ENCODE measurements at places on chromosomes 13 and 19.

DNA sequence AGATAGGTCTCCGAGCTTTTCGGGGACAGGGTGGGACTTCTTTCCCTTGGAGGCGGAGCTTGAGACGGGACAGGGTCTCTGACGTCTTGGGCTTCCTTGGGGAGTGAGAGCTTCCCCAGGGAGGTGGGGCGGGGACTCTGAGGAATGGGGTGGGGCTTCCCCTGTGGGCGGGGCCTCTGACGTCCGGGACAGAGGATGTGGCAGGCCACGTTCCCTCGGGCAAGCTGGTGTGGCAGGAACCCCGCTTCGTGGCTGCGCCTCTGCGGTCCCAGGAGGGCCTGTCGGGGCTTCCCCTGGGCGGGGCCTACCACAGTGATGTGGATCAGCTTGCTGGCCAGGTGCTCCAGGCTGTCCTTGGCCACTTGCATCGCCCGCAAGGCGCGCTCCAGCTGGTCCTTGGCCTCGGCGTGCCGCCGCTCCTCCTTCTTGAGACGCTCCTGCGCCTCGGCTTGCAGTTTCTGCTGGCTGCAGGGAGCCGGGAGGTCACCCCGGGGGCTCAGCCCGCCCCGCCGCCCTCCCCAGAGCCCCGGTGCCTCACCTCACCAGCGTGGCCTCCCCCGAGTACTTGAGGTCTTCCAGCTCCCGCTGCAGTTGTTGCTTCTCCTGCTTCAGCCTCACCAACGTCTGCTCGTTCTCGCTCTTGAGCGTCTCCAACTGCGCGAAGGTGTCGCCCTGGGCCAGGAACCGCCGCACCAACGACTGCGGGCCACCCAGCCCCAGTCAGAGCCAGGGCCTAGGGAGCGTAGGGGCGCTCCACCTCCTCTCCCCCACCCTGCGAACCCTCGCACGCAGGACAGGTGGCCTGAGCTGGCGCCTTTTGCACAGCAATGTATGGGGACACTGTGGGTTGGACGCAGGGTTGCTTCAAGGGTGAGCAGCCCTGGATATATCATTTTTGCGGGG is 3.3 kb upstream of the RGL3 start:
- peak; percentile 35 for DNase-seq

- peak; percentile 42 for DNase-seq
These were observed at the start of gene SLC8A2 for GRCh38 chr19:47471733-47472457. Gene SLC8A2, minus strand, starts transcription at chr19:47471893. Its CDS starts 5,490 bp downstream, at chr19:47466403.

- no peak for DNase-seq
These were observed 6.9 kb downstream of the NPHS1 start for GRCh38 chr19:35845215-35846037.

- peak; percentile 9 for DNase-seq
These were observed 294.8 kb downstream of the TSHZ3 start for GRCh38 chr19:31054430-31054829.

- DNase-seq, result no peak
These were observed 217.5 kb downstream of the ABCC4 start for GRCh38 chr13:95083758-95084157.

DNA sequence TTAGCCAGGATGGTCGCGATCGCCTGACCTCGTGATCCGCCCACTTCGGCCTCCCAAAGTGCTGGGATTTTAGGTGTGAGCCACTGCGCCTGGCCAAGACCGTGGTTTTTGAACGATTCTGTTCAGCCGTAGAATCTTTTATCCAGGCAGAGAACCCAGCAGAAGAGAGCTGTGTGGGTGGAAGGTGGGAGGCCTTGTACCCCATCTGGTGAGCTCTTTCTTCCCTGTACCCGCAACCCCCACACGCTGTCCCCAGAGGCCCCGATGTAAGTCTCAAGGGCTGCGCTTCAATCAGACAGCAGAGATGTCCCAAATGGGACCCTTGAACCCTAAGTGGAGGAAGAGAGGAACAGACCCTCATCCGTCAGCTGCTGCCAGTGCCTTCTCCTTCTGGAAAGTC is 3.7 kb downstream of the SLC25A23 start:
- no peak for DNase-seq

DNA sequence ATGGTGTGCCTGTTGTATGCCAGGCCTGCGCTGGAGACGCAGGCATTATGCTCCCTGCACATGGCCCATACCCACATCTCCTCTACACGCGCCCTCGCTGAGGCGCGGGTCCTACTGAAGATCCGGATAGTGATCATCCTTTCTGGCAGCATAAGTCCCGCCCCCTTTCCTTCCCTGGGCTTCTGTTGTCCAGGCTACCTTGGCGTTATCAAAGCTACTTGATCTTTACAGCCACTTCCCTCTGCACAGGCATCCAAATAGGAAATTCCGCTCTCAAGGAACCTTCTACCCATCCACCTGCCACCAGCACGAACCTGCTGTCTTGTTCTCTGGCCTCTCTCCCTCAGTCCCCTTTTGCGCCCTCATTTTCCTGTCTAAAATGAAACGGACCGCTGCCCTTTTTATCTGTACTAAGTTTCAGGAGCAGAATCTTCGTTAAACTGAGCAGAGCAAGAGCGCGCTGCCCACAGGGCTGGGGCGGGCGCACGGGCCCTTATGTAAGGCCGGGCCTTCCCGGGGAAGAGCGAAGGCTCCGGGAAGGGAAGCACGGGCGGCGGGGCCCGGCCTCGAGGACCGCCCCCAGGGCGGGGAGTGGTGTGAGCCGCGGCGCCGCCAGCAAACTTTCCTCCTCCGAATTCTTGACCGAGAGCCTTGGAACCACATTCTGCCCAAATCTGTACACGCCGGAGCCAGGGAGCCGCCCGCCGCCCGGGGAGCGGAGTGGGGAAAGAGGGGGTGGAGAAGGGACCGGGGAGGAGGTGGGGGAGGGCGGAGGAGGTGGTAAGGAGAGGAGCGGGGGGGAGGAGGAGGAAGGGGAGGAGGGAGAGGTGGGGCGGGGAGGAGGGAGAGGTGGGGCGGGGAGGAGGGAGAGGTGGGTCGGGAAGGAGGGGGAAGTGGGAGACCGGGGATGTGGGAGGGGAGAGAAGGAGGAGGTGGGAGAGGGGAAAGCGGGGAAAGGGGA is 920 bp upstream of the UBE2L5 start:
- no peak for DNase-seq

- no peak for DNase-seq
These were observed 66.6 kb upstream of the C1QTNF9B start for GRCh38 chr13:23963947-23964346.

DNA sequence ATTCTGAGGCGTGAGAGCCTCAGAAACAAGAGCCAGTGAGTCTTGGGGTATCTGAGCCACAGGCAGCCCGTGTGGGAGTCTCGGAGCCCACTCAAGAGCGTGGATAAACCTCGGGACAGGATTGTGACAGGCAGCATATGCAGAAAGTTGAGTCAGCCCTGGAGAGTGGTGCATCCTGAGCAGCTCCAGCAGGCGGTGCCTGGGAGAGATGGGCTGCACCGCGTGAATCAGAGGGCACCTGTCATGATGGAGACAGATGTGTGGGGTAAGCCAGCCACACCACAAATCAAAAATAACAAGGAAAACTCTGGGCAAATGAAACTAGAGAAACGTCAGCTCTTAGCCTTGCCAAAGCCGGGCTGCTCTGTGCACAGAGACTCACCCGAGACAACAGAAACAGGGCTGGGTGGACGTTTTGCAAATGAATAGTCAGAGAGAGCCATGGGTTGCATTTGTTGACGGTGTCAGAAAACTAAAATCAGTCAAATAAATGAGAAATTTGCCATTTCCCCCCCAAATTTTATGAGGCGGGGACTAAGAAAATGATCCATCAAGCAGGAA is 30.0 kb upstream of the POP4 start:
- no peak for DNase-seq

DNA sequence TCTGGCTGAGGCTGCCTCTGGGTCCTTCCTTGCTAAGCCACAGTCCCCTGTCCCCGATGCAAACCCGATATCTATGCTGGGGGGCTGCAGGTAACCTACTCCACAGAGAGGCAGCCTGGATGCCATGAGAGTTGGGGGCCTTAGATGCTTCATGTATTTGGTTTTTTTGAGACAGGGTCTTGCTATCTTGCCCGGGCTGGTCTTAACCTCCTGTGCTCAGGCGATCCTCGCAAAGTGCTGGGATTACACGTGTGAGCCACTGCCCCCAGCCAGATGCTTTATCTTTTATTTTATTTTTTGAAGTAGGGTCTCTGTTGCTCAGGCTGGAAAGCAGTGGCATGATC is 1.5 kb downstream of the ATCAY start:
- DNase-seq, result no peak

- no peak for DNase-seq
These were observed 567.7 kb downstream of the GPC6 start for GRCh38 chr13:93794197-93794885.

- no peak for DNase-seq
These were observed 376.7 kb downstream of the LIG4 start for GRCh38 chr13:107838588-107839161.

DNA sequence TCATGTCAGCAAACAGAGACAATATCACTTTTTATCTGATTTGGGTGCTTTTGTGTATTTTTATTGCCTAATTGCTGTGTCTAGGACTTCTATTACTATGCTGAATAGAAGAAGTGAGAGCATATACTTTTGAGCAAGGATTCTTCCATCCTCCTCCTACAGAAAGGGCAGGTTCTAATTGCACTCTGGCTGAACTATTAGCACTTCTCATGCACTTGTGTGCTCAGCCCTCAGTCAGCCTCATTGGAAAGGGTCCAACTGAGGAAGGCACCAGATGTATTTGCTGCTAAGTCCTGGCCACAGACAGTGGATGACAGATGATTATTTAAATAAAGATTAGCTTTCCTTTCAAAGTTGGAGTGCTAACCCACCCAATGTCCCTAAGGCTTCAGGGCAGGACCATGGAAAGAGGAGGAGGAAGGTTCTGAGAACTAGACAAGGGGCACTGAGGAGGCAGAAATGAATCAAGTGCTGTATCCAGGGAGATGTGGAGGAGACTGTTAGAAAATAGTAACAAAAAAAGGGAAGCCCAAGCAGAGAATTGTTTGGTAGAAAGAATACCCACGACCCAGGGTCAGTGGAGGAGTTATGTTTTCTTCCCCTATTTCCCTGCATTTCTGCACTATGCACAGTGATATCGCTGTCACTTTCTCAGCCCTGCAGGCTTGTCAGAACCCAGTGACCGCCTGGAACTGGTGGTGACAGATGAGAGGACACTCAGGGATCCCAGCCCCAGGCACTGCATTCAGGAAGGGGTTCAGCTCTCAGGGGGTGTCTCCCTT is 8.0 kb downstream of the LILRB4 start:
- DNase-seq, result no peak

GRCh38 chr13:104936304-104936703 is 1599.2 kb downstream of the EFNB2 start:
- no peak for DNase-seq

DNA sequence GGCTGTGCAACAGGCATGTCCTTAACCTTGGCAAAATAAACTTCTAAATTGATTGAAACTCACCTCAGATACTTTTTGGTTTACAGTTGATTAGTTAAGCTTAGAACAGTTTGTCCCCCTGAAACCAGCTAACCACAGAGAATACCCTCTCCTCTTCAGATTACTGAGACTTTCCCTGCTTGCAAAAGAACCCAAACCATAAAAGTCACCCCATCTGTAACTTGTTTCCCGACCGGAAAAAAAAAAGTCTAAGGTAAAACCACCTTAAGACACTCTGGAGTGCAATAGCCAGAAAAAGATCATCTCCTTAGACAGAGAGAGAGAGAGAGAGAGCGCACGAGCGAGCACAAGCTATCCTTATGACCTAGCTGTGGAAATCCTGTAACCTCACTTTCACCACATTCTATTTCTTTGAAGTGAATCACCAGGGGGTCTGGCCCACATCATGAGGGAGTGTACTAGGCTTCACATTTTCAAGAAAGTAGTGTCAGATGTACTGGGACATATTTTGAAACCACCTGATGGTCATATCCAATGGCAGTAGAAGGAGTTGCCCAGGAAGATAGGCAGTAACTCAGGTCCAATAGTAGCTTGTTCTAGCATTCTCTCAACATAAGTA is 11.1 kb upstream of the GTF2F2 start:
- no peak for DNase-seq

DNA sequence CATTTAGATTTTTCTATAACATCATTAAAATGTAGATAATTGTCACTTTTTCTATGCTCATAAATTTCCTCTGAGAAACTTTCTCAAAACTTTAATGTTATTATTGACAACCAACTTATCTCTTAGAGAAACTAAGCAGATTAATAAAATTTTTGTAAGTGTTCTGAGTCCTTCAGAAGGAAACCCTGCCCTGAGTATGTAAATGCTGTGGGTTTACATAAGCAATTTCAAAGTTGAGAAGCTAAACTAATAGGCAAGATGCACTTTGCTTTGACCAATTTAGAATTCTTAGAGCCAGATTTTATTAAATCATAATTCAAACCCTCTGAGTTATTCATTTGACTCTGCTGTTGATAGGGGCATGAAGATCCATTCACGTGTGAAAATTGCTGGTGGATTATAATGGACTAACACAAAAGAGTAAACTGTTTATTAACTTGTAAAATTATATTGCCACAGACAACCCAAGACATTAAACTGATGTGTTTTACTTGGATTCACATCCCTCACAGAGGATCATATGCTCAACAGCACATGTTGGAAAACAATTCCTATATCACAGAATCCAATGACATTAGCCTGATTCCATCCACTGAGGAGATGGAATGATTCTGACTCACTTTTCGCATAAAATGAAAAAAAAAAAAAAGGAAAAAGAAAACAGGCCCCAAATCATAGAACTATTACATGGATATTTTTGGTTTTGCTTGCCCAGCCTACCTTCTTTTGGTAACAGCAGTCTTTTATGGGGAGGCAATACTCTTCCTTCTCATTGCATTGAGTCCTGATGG is 453.7 kb upstream of the HTR2A start:
- no peak for DNase-seq

GRCh38 chr13:43362556-43362955 is 339.2 kb downstream of the DNAJC15 start:
- DNase-seq, result no peak

DNA sequence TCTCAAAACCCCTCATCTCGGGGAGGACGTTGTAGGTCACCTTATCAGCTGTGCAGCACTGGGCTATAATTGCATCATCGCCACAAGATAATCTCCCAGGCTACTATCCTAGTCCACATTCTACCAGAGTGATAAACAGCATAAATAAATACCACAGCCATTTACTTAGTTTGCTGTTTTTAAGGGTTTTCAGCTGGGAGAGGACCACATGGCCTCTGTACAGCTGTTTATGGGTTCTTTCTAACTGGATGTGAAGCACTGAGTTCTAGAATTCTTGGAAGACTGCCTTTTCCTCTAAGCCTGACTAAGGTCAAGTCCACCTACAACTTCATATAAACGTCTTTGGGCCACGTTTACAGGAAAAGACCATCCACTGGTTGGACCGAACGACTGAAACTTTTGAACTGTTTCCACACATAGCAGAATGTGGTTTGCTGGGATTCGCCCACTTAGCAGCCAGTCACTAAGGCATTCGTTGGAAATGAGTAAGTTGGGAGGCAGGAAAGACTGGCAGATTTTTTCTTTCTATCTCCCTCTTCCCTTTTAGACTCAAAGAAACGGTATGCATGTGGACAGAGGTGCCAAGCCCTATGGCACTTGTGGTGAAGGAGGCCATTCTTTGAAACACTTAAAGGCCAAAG is 752.5 kb upstream of the SGCG start:
- DNase-seq, result no peak

DNA sequence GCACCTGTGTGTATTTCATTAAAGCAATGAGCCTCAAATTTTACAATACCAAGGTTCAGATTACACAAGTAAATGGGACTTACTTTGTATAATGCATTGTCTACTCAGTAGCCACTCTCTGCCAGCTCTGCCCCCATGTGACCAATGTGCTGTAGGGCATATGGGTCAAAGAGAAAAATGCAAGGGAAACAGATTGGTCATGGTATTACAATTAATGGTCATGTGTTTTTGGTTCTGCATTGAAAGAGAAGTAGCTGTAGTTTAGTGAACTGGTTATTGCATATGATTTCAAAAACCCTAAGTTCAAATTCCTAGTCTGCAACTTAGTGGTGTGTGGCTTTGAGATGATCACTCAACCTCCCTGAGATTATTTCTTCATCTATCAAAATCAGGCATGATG is 545.4 kb downstream of the SUCLA2 start:
- no peak for DNase-seq
